ENCODE measurements at places on chromosomes 7 and 10. TPM values are rescaled to one million over a fixed set of nuclear protein-coding genes. Genes with fewer than 3 reads are reported as not detected.

DNA sequence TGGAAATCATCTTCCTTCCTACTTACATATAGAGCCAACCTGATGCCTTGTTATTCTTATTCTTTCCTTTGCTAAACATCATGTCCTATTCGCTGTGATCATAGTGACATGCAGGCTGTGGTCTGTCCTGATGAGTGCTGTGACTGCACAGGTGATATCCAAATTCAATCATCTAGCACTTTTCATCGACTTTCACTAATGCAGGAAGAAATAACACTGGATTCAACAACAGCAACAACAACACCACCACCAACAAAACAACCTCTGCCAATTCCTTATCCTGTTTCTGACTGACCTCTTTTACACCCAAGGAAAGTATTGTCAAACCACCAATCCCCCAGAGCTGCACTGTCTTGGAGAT is 203.2 kb upstream of the PHYHIPL start:
- no peak overlapping the region for H3K4me3 ChIP-seq
- no peak for DNase-seq
- H3K27me3 ChIP-seq, result no peaks in the 10 kb centered on the region
- no peaks in the 10 kb centered on the region for H3K4me1 ChIP-seq
- H3K36me3 ChIP-seq, result no peaks in the 10 kb centered on the region

- no peaks in the 10 kb centered on the region for H3K27me3 ChIP-seq
- H3K36me3 ChIP-seq, result no peaks in the 10 kb centered on the region
- no peak overlapping the region for H3K27ac ChIP-seq
- H3K4me3 ChIP-seq, result no peak overlapping the region
- DNase-seq, result no peak
These were observed 53.6 kb upstream of the DYNC1I1 start for GRCh38 chr7:95718577-95719410.

DNA sequence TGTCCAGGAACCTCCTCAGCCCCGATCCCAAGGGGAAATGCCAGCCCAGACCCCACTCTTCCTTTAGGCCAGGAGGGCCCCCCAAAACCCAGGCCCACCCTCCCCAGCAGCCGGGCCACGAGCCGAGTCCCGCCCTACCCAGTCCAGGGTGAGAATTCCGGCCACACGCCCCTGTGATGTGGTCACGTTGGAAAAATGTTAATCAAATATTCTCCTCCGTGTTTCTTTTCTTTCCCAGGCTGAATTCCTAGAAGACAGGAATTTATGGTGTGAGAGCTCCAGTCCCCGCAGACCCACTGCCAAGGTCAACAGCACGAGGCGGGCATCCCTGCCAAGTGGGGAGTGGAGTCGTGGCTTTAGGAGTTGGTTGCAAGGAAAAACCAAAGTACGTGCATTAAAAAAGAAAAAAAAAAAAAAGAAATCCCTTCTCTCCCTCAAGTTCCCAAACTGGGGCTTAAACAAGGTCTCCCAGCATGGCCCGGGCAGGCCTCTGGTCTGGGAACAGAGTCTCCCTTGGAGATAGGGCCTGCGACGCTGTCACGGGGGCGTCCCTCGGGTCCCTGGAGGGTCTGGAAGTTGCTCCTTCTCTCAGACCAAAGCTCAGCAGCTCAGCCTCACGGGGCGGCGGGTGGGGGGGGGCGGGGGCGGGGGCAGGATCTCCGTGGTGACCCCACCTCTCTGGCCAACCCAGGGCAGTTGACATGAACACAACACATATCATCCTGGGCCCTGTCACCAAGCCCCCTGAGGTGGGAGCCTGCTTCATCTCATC is 28.1 kb upstream of the ELN start:
- no peaks in the 10 kb centered on the region for H3K27me3 ChIP-seq
- H3K4me1 ChIP-seq, result no peaks in the 10 kb centered on the region
- no peaks in the 10 kb centered on the region for H3K36me3 ChIP-seq
- DNase-seq, result peak; percentile 75

DNA sequence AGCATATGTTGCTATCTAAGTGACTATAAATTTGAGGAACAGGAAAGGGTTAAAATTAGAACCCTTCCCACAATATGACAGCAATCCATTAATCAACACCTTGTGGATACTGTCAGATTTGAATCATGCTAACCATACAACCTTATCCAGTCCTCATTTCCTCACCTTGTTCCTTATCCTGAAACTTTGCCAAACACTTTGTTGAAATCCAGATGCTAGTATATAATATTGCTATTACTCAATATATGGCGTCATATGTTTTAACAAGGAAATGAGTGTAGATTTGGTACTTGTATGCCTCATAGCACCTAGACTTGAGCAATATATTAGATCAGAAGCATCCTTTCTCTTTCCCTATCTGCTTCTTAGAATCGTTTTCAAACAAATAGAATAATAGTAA is 66.3 kb upstream of the SLC25A13 start:
- H3K4me3 ChIP-seq, result no peak overlapping the region
- H3K27me3 ChIP-seq, result no peaks in the 10 kb centered on the region
- no peaks in the 10 kb centered on the region for H3K4me1 ChIP-seq
- DNase-seq, result no peak
- no peaks in the 10 kb centered on the region for H3K36me3 ChIP-seq

GRCh38 chr10:102701272-102701671 is 12.9 kb downstream of the ARL3 start:
- no peak overlapping the region for H3K27ac ChIP-seq
- no peak for DNase-seq
- peaks cover 7% of the 10 kb centered on the region for H3K36me3 ChIP-seq
- H3K27me3 ChIP-seq, result no peaks in the 10 kb centered on the region
- no peaks in the 10 kb centered on the region for H3K4me1 ChIP-seq

GRCh38 chr7:25444991-25445390 is 216.7 kb upstream of the NPVF start:
- no peak for DNase-seq
- H3K27ac ChIP-seq, result no peak overlapping the region
- peaks cover 8% of the 10 kb centered on the region for H3K4me1 ChIP-seq
- H3K27me3 ChIP-seq, result no peaks in the 10 kb centered on the region

DNA sequence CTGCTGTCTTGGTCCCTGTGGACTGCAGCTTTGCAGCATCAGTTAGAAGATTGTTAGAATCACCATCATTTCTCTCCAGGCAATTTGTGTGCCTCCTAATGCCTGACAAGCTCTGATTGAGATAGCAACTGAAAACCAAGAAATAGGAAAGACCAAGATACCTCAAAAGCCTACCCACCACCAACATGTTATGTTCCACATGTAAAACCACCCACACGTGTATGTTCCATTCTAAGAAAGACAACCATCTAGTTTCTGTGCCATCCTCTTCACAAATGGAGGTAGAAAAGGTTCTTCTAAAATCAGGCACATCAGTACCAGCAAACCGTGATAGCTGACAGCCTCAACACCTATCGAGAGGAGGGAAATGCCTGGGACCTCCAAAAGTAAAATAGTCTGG is 46.9 kb downstream of the TASOR2 start:
- H3K27me3 ChIP-seq, result no peaks in the 10 kb centered on the region
- H3K36me3 ChIP-seq, result peaks cover 89% of the 10 kb centered on the region
- H3K4me3 ChIP-seq, result no peak overlapping the region
- H3K27ac ChIP-seq, result no peak overlapping the region

DNA sequence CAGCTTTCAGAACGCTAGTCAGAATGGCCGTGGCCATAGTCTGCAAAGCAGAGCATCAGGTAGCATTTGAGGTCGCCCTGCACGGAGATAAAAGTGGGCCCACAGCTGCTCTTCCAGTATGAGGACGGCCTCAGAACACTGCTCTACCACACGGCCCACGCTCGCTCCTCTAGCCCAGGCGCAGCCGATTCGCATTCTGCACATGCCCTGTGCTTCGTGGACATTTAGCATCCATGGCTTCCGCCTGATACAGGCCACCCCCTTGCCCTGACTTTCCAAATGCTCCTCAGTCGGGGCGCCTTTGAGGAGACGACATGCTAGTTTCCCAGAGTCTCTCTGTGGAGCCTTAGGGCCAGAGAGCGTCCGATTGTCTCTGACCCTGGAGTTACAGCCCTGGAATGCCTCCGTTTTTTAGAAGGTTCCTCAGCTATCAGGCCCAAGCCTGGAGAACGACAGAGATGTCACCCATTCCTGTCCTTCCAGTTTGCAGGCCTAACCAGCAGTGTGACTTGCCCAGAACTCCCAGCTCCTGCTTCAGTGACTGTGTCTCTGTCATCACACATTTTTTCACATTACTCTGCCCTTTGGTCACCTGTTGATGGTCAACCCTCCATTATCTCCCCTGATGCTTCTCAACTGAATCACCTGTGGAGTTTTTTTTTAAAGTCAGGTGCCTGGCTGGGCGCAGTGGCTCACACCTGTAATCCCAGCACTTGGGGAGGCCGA is 14.3 kb downstream of the STRA8 start:
- H3K27ac ChIP-seq, result no peak overlapping the region
- no peaks in the 10 kb centered on the region for H3K4me1 ChIP-seq
- DNase-seq, result no peak
- no peaks in the 10 kb centered on the region for H3K36me3 ChIP-seq
- H3K27me3 ChIP-seq, result no peaks in the 10 kb centered on the region

DNA sequence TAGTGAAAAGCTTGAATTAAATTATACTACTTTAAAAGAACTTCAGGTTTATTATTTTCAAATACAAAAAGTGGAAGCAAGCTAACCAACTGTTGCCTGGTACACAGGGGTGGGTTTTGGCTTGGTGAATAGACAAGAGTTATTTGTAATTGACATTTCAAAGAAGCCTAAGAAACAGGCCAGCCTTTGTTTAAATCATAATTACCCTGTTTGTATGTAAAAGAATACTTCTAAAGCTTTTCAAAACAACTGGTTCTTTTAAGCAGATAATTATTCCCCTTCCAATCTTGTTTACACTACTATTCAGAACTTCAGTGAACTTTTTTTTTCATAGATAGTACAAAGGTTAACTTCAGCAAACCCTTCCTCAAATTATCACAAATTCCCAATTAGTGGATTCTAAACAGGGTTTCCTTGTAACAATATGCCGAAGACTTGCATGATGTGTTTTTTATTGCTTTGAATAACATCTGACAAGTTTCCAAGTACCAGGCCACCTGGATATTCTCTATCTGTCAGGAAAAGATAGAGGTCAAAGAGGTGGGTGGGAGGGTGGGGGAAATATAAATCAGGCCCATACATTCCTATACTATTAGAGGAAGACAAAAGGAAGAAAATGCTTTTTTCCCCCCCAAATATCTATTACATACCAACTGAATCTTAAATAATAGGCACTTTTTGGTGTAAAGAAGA is 20.4 kb downstream of the SSMEM1 start:
- DNase-seq, result no peak
- H3K4me1 ChIP-seq, result no peaks in the 10 kb centered on the region
- no peak overlapping the region for H3K4me3 ChIP-seq
- no peaks in the 10 kb centered on the region for H3K36me3 ChIP-seq
- no peaks in the 10 kb centered on the region for H3K27me3 ChIP-seq

DNA sequence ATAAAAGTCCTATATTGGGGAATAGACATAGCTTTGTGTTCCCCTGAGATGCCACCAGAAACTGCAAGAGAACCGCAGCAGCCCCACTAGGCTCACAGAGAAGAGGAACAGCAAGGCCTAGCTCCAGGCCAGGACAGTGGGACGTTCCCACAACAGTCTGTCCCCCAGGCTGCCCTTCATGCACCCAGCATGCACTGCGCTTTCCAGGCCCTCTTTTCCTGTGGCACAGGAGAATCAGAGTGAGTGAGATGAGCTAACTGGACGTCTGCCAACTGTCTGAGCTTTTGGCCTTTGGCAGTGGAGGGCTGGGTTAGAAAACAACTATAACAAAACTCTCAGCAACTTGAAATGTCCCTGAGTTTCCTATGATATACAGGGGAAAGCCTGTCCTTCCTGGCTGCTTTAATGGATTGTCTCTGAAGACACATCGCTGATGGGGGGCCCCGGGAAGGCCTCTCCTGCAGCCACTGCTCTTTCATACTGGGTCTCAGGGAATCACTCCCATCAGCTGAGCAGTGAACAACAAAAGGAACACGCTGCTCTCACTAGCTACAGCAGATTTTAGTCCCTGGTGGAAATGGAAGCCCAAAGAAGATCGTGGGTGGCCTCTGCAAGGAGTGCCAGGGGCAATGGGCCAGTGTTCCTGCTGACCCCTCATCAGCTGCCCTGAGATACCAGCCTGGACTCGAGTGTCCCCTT is 53.5 kb downstream of the PODXL start:
- no peaks in the 10 kb centered on the region for H3K36me3 ChIP-seq
- peak; percentile 61 for DNase-seq
- peaks cover 14% of the 10 kb centered on the region for H3K4me1 ChIP-seq

DNA sequence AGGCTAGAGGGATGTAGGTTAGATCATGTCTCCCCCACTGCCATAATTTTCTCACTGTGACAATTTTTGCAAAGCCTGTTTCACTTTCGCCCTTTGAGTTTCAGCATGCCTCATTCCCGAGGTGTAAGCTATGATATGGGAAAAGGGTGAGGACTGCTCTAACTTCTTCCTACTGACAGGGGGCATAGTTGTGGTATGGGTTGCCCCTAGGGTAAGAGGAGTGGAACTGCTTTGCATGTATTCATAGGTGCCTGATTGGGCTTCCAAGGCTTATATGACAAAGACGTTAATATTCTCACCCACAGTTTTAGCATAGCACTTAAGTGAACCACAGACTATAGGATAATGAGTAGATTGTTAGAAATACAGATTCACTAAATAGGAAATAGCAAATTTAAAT is 148.7 kb downstream of the BBS9 start:
- no peaks in the 10 kb centered on the region for H3K36me3 ChIP-seq
- no peaks in the 10 kb centered on the region for H3K4me1 ChIP-seq
- H3K4me3 ChIP-seq, result no peak overlapping the region
- no peak overlapping the region for H3K27ac ChIP-seq

Gene ELFN1
- 0.64 TPM for total RNA-seq

Gene PNLIPRP1
- not detected for total RNA-seq

Gene ODAD2
- 0.09 TPM for total RNA-seq
